ENCODE measurements at places on chromosomes 2 and 18. TPM values are rescaled to one million over a fixed set of nuclear protein-coding genes. Genes with fewer than 3 reads are reported as not detected.

ST8SIA5 gene
- total RNA-seq, result 5.1 TPM

INPP5D gene
- 5.8 TPM for total RNA-seq

ANKRD29 gene
- 5.4 TPM for total RNA-seq

OR6B2 gene
- not detected for total RNA-seq

GPR55 gene
- not detected for total RNA-seq

GPR39 gene
- total RNA-seq, result not detected

ERMN gene
- total RNA-seq, result 0.20 TPM

DBI gene
- 501 TPM for total RNA-seq

PRPF40A gene
- total RNA-seq, result 30.8 TPM

OXER1 gene
- total RNA-seq, result 0.40 TPM

EPB41L5 gene
- 7.6 TPM for total RNA-seq

CETN1 gene
- total RNA-seq, result not detected

AQP12B gene
- not detected for total RNA-seq

TNFRSF11A gene
- total RNA-seq, result 1.4 TPM

IL1F10 gene
- total RNA-seq, result not detected

SGO2 gene
- 1.2 TPM for total RNA-seq

ACOXL gene
- not detected for total RNA-seq

AGAP1 gene
- 19.3 TPM for total RNA-seq

MEP1B gene
- not detected for total RNA-seq

PLA2R1 gene
- total RNA-seq, result 2.1 TPM

CD8A gene
- total RNA-seq, result 0.24 TPM

COLEC11 gene
- 2.3 TPM for total RNA-seq

CYS1 gene
- total RNA-seq, result 3.0 TPM

TEKT4 gene
- 0.35 TPM for total RNA-seq

RFX8 gene
- total RNA-seq, result not detected

C2orf80 gene
- not detected for total RNA-seq

SNORC gene
- 2.2 TPM for total RNA-seq

HOXD12 gene
- total RNA-seq, result not detected

CDK15 gene
- total RNA-seq, result 0.19 TPM

ATP8B1 gene
- 5.3 TPM for total RNA-seq

HOXD1 gene
- total RNA-seq, result not detected

TUBA4B gene
- not detected for total RNA-seq

PID1 gene
- total RNA-seq, result 17.6 TPM

NAT8 gene
- not detected for total RNA-seq

EDAR gene
- 0.16 TPM for total RNA-seq

PLEK gene
- total RNA-seq, result 3.1 TPM

APOB gene
- total RNA-seq, result 55.6 TPM

PRKCE gene
- total RNA-seq, result 18.7 TPM

MBOAT2 gene
- total RNA-seq, result 34.9 TPM

CAVIN2 gene
- total RNA-seq, result 120 TPM

CCL20 gene
- total RNA-seq, result not detected

RTP5 gene
- not detected for total RNA-seq

ZBTB7C gene
- total RNA-seq, result 2.5 TPM

DLGAP1 gene
- 0.30 TPM for total RNA-seq

Measured in heart left ventricle (tissue), 16 donors.